Sigmoid colon (tissue), 7 donors: ENCODE measurements at places on chromosomes 12 and 14.
A peak's percentile ranks its signal among the peaks of the same experiment; 100 is the strongest.

- H3K27ac ChIP-seq, result no peak overlapping the region
- H3K4me3 ChIP-seq, result no peak overlapping the region
- H3K36me3 ChIP-seq, result no peaks in the 10 kb centered on the region
- no peaks in the 10 kb centered on the region for H3K27me3 ChIP-seq
- DNase-seq, result no peak
- no peaks in the 10 kb centered on the region for H3K4me1 ChIP-seq
Measured at GRCh38 chr12:89475203-89475990, 49.2 kb downstream of the GALNT4 start.

DNA sequence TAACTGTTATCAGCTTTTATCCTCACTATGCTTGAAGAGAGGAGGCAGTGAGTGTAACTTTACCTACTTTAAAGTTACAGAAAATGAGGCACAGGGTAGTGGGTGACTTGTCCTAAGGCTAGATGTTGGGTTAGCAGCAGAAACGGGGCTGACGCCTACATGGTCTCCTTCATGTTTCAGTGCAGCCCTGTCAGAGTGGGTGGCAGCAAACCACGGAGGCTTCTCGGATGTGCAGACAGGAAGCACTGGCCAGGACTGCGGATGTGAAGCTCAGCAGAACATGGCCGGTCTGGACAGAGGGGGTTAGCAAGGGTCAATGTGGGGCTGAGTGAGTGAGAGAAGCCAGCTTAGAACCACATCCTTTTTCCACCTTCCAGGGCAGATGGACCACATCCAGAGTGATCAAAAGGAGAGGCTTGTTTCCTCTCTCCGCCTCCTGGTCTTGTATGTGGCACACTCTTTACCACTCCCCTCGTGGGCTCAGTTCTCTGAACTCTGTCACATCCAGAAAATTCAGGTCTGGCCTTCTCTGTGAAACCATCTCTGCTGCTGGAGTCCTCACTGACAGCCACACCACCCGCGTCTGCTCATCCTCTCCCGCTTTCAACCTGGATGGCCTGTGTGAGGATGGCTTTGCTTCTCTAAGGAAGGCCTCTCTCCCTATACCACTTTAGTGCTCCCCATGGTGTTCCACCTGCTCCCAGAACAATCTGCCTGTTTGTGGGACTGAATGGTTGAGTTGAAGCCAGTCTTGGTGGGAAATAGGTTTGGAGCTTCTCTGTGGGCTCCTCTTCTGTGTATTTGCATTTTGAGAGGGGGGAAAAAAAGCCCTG lies 14.1 kb downstream of the SUSD6 start:
- H3K36me3 ChIP-seq, result no peaks in the 10 kb centered on the region
- H3K4me3 ChIP-seq, result no peak overlapping the region
- H3K27ac ChIP-seq, result no peak overlapping the region
- DNase-seq, result peak; percentile 82
- no peaks in the 10 kb centered on the region for H3K27me3 ChIP-seq
- peaks cover 59% of the 10 kb centered on the region for H3K4me1 ChIP-seq

DNA sequence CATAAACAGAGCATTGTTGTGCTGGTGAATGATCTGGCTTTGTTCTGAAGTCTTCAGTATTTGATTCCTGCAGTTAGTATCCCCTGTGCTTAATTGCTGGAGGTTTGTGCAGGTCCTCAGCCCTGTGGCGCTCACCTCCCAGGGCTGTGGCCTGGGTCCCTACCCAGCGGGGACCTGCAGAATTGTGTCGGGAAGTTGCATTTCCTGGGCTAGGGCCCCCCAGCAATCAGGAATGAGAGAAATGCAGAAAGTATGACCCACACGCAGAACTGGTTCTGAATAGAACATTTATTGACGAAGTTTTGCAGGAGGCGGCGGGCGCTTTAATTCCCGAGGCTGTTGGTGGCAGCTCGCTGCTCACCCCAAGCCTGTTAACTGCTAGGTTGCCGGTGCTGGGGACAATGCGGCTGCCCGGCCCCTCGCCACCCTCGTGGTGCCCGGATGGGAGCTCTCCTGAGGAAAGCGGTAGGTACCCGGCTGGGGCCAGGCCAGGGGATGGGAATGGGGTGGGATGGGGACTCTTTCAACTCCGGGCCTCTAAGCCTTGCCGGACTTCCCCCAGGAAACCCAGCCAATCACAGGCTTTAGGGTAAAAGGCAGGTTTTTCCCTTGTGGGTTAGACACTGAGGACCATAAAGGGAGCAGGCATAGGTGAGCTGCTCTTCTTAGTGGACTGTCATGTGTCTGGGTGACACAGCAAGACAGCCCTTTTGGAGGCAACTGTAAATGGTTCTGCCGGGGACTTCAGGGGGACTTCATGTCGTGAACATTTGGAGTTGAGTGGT lies 11.6 kb downstream of the PLEKHG3 start:
- no peaks in the 10 kb centered on the region for H3K27me3 ChIP-seq
- H3K27ac ChIP-seq, result peak overlapping the region; percentile 90
- peaks cover 77% of the 10 kb centered on the region for H3K4me1 ChIP-seq
- peak overlapping the region; percentile 51 for H3K4me3 ChIP-seq
- no peaks in the 10 kb centered on the region for H3K36me3 ChIP-seq

DNA sequence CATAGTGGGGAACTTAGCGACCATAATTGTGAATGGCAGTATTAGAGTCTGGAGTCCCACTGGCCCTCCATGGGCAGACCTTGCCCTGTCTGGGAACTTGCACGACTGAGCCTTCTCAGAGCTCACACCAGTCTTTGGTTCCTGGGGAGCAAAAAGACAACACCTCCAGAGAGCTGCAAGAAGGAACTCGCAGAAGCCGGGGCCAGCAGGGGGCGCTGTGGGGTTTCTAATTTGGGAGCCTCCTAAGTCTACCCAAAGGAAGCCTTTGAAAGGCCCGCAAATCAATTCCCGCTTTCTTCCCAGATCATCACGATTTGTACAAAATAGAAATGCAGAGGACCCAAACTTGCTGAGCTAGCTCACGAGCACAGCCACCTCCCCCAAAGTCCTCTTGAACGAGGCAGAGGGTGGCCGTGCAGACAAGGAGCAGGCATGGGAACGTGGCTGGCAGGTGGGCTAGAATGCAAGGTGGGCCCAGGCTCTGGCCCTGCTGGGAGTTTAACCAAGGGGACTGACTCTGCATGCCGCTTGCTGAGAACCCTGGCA lies 46.3 kb upstream of the FBXO21 start:
- H3K4me3 ChIP-seq, result no peak overlapping the region
- no peaks in the 10 kb centered on the region for H3K4me1 ChIP-seq
- DNase-seq, result peak; percentile 75
- no peaks in the 10 kb centered on the region for H3K27me3 ChIP-seq
- H3K36me3 ChIP-seq, result no peaks in the 10 kb centered on the region

GRCh38 chr12:120856980-120857379 lies 47.2 kb downstream of the SPPL3 start:
- no peak overlapping the region for H3K27ac ChIP-seq
- no peaks in the 10 kb centered on the region for H3K27me3 ChIP-seq
- no peaks in the 10 kb centered on the region for H3K36me3 ChIP-seq

DNA sequence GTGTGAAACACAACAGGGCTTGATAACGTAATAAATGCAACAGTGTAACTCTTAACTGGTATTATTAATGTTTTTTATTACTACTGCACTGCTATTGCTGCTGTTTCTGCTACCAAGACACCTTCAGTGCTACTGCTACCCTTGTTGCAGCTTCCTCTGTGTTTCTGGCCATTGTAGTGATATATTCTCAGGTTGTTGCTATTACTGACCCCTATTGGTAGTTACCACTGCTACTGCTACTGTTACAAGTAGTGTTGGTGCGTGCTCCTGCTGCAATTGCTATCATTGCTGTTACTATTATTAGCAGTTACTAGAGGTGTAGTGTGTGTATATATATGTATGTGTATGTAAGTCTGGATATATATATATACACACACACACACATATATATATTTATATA lies 87.2 kb upstream of the PTPRB start:
- no peaks in the 10 kb centered on the region for H3K4me1 ChIP-seq
- no peak overlapping the region for H3K4me3 ChIP-seq
- H3K36me3 ChIP-seq, result no peaks in the 10 kb centered on the region
- DNase-seq, result no peak
- H3K27me3 ChIP-seq, result peaks cover 2% of the 10 kb centered on the region

DNA sequence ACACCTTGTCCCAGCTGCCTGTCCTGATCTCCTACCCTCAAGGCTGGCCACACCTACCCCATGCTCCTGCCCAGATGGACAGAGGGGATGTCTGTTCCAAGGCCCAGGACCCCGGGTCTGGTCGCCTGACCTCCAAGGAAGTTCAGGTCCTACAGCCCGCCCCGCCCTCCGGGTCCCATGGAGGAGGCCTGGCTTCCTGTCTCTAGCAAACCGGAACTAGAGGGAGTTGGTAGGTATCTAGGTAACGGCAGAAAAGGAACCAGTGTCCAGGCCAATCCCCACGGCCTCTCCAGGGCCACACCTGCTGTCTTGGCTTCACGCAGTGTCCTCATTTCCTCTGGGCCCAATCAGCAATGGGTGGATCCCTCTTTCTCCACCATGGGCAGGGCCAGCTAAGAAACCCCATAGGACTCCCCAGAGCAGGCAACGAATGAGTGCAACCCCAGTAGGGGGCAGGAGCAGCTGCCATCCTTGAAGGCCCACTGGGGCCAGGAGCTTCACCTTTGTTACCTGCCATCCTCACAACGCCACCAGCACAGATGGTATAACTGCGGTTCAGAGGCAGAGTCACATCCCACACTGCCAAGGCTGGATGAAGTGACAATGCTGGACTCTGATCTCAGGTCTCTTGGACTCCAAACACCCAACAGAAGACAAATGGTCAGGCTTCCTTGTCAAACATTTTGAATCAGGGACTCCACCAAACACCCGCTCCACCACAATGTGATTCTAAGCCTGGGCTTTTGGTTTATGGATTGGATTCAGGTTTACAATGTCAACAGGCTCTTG lies 25.1 kb upstream of the RPLP0 start:
- DNase-seq, result peak; percentile 68
- H3K36me3 ChIP-seq, result peaks cover 41% of the 10 kb centered on the region
- H3K27ac ChIP-seq, result peak overlapping the region; percentile 71
- no peak overlapping the region for H3K4me3 ChIP-seq

- H3K4me1 ChIP-seq, result no peaks in the 10 kb centered on the region
- no peak overlapping the region for H3K4me3 ChIP-seq
- peaks cover 86% of the 10 kb centered on the region for H3K36me3 ChIP-seq
- no peak overlapping the region for H3K27ac ChIP-seq
- H3K27me3 ChIP-seq, result no peaks in the 10 kb centered on the region
- no peak for DNase-seq
Measured at GRCh38 chr12:57533108-57533507, 10.5 kb downstream of the MBD6 start.

DNA sequence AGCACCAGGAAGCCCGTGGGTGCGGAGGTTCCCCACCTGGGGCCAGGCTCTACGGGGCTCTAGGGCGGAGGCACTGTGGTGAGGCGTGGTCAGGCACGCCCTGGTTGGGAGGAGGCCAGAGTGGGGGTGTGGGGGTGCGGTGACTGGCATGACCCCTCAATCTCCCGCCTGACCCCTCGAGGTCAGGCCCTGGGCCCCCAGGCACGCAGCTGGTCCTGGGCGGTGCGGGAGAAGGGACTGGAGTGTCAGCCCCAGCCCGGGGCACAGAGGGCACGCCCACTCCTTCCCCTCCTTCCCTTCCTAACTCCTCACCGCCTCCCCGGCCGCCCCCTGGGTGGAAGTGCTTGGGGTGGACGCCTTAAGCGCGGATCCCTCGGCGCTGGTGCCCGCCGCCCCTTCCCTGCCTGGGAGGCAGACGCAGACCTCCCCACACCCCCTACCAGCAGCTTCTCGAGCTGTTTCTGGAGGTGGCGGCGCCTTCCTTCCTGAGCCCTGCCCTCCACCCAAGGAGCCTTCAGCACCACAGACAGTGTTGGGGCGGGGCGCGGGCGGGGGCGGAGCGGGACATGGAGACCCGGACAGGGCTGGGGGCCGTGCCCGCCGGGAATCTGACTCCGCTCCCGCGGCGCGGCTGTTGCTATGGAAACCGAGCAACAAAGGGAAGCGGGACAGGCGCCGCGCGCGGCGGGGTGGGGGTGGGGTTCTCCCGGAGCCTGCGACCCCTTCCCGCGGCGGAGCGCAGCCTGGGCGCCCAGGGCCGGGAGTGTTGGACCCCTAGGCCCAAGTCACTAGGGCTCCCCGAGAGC lies 741 bp upstream of the CRIP2 start:
- peak overlapping the region; percentile 77 for H3K27ac ChIP-seq
- no peaks in the 10 kb centered on the region for H3K4me1 ChIP-seq
- peaks cover 56% of the 10 kb centered on the region for H3K27me3 ChIP-seq

DNA sequence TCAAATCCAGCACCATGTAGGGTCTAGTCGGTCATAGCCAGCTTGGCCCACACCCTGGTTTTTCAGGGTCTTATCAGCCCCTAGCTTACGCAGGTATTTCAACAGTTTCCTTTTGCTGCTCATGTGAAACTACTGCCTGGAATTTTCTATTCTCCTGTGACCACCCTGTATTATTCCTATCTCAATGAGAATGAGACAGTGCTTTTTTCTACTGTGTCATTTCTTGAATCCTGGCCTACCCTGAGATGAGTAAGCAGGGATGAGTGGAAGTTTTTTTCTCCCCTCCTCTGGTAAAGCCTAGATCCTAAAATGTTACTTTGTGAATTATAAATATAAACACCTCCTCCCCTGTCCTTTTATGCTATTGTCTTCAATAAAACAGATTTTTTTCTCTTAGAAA lies 62.7 kb upstream of the ARID2 start:
- no peaks in the 10 kb centered on the region for H3K27me3 ChIP-seq
- H3K4me3 ChIP-seq, result no peak overlapping the region
- no peaks in the 10 kb centered on the region for H3K4me1 ChIP-seq
- H3K36me3 ChIP-seq, result no peaks in the 10 kb centered on the region

DNA sequence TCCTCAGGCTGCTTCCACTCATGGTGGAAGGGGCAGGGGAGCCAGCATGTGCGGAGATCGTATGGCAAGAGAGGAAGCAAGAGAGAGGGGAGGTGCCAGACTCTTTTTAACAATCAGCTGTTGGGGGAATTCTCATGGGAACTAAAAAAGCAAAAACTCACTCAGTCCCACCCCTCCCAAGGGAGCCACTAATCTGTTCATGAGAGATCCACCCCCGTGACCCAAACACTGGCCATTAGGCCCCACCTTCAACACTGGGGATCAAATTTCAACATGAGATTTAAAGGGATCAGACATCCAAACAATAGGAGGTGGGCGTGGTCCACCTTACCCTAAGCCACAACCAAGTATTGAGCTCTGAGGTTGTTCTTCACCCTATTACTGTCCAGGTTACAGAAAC lies 375.1 kb downstream of the GRIN2B start:
- no peaks in the 10 kb centered on the region for H3K36me3 ChIP-seq
- no peaks in the 10 kb centered on the region for H3K4me1 ChIP-seq
- H3K27me3 ChIP-seq, result no peaks in the 10 kb centered on the region
- no peak overlapping the region for H3K27ac ChIP-seq
- H3K4me3 ChIP-seq, result no peak overlapping the region
- no peak for DNase-seq

GRCh38 chr12:113093409-113094101 lies 37.0 kb downstream of the DTX1 start:
- no peak overlapping the region for H3K27ac ChIP-seq
- H3K36me3 ChIP-seq, result no peaks in the 10 kb centered on the region
- no peak for DNase-seq
- peaks cover 6% of the 10 kb centered on the region for H3K27me3 ChIP-seq

DNA sequence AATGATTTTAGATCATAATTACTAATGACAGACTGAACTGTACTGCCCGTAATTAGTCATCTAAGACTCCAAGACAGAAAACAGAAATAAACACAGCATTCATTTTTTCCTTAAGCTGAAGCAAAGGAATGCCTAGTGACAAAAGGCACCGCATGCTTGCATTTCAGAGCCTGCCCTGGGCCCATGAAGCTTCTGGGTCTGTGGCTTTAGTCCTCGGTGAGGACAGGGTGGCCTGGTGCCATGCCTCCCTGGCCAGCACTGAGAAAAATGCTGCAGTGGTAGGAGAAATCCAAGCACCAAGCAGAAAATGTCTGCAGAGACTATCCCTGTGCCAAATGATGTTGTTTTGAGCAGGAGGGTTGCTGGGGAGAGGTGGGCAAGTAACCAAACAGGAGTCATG lies 171.6 kb downstream of the CALM1 start:
- H3K4me3 ChIP-seq, result no peak overlapping the region
- peak overlapping the region; percentile 59 for H3K27ac ChIP-seq
- no peaks in the 10 kb centered on the region for H3K36me3 ChIP-seq
- H3K4me1 ChIP-seq, result peaks cover 37% of the 10 kb centered on the region
- DNase-seq, result peak; percentile 60
